ENCODE measurements at places on chromosomes 1 and 21.
A peak's percentile ranks its signal among the peaks of the same experiment; 100 is the strongest.

GRCh38 chr1:24226749-24227148 lies 39.7 kb upstream of the IFNLR1 start:
- no peak for DNase-seq

DNA sequence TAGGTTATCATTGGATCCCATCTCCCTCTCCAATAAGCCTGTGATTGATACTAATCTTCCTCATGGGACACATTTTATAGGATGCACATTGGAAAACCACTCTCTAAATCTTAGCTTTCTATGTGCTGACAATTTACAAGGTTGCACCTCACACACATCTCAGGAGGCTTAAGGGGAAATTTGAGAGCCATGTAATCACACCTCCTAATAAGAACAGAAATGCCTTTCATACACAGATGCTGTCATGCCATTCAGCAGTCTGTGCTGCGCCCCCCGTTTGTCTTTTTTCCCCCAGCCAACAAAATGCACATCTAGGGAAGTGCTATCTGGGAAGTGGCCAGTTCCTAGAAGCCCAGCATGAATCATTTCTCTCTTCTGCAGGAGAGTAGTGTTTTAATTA lies 154.5 kb downstream of the ST6GALNAC5 start:
- no peak for DNase-seq

- DNase-seq: no peak
Measured at GRCh38 chr21:17529648-17530047, 16.8 kb downstream of the CXADR start.

- peak; percentile 14 for DNase-seq
Measured at GRCh38 chr1:17198476-17199258, 6.3 kb upstream of the PADI1 start.

GRCh38 chr1:26363549-26364448 lies 8.8 kb downstream of the ZNF683 start:
- DNase-seq: peak; percentile 68

GRCh38 chr1:51100264-51100880 lies 1.7 kb upstream of the C1orf185 start:
- DNase-seq: no peak

- no peak for DNase-seq
Measured at GRCh38 chr1:176183618-176184017, 23.5 kb downstream of the COP1 start.

- DNase-seq: no peak
Measured at GRCh38 chr1:48031676-48032075, 34.5 kb upstream of the TRABD2B start.

GRCh38 chr1:222970040-222970439 lies 155.2 kb downstream of the DISP1 start:
- no peak for DNase-seq

DNA sequence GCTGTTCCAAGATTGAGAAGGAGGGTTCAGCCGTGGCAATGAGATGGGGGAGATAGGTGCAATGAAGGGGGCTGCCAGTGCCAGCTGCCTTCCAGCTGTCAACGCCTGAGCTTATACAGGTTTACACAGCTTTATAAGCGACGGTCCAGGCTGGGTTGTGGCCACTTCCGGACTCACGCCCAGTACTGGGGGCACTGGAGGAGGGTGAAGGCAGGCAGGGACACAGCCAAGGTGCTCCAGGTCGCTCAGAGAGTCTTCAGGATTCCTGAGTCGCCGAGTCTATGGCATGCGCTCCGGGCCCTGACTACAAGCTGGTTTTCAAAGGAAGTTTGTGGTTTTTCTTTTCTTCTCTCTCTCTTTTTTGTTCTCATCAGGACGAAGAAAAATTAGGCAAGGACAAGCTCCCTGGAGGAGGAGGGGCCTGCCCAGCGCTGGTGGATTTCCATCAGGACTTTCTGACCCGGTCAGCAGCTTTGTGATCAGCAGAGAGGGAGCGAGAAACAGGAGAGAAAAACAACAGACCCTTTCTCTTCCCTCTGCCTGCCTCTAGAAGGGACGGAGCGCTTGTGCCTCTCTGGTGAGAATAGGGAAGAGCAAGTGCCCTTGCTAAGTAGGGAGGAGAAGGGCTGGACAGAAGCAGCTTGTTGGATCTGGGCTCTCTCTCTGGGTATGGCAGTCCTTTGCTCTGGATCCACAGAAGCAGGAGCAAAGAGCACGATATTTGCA lies at the start of gene MINDY1:
TSS of gene MINDY1 (minus strand) at position 576 of the 726 bp plus-strand sequence. CDS start 4,285 bp downstream, outside the sequence.
- DNase-seq: peak; percentile 85

- no peak for DNase-seq
Measured at GRCh38 chr1:91529856-91530255, 29.2 kb downstream of the CDC7 start.

- DNase-seq: no peak
Measured at GRCh38 chr21:41169701-41170100, 1.7 kb downstream of the BACE2 start.

DNA sequence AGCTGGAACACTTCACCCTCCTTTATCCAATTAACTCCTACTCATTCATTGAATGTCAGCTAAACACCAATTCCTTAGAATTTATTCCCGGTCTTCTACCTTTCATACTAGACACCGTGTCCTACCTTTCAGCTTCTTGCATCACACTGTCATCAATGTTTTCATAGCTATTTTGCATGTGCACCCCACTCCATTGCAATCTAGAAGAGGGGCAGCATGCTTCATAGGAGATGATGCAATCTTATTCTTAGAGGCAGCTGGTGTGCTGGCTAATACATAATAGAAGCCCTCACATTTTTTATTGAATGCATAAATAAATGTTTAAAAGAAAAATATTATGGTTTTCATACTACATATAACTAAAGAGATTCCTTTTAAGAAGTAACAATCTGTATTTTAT lies 123.6 kb downstream of the DSCAM start:
- DNase-seq: no peak

DNA sequence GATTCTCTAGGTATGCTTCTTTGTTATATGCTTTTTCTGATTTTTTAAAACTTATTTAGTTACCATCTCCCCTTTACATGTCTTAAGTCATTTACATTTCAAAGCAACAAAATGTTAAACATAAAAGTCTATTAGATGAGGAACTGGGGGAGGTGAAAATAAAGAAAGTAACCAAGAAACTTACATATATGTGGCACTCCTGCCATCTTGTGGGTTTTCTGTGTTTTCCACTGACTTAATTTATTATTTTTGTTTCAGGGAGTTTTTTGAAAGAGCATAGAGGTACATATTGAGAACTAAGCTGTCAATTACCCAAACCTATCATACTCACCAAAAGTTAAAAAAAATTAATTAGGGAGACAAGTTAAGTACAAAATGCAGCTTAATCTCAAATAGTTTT lies 1531.1 kb downstream of the MRPL39 start:
- DNase-seq: no peak

GRCh38 chr1:94481473-94481933 lies 60.1 kb downstream of the F3 start:
- DNase-seq: peak; percentile 47

- peak; percentile 33 for DNase-seq
Measured at GRCh38 chr1:228293393-228293792, 85.5 kb downstream of the OBSCN start.

- DNase-seq: no peak
Measured at GRCh38 chr21:46226920-46227599, 1.5 kb downstream of the LSS start.

GRCh38 chr1:154324241-154324640 lies 1.1 kb upstream of the ATP8B2 start:
- DNase-seq: no peak

GRCh38 chr1:170290991-170291390 lies 145.2 kb downstream of the NTMT2 start:
- no peak for DNase-seq

GRCh38 chr1:107175102-107175909 lies 34.5 kb downstream of the NTNG1 start:
- no peak for DNase-seq

DNA sequence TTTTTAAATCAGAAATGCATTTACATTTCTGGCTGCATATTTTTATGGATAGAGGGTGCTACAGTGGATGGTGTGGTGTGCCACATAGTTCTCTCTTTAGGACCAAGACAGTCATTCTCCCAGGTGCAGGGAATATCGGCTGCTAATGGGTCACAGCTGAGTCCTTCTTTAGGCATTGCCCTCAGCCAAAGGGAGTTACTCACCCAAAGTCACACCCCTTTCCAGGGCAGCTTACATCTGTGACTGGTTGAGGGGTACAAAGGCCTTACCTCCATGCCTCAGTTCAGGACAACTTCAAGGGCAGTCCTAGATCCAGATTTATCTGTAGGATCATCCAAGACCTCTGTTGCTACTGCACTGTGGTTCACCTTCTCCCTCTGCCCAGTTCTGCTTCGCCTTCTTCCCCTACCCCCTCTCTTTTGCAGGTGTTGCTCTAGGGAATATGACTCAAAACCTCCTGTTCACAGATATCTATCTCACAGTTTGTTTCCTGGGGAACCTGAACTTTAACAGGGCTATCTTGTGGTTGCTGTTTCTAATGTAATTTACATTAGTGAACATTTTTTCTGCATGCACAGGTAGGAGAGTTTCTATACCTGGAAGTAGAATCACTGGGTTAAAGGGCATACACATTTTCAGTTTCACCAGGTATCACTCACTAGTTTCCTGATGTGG lies 413.9 kb downstream of the RPS6KC1 start:
- no peak for DNase-seq

GRCh38 chr1:43069461-43070050 lies 102.5 kb downstream of the EBNA1BP2 start:
- no peak for DNase-seq

DNA sequence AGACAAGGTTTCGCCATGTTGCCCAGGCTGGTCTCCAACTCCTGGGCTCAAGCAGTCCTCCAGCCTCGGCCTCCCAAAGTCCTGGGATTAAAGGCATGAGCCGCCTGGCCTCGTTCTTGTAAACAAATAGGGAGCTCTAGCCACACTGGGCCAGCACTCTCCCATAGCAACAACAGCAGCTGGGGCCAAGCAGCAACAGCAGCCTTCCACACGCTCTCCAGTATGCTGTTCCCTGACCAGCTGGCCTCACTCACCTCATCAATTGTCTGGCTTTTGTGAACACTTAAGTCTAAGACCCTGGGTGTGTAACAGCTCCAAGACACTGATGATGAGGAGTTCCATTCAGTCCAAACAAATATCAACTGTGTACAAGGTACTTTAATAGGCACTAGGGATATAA lies 16.9 kb upstream of the GLIS1 start:
- DNase-seq: no peak

DNA sequence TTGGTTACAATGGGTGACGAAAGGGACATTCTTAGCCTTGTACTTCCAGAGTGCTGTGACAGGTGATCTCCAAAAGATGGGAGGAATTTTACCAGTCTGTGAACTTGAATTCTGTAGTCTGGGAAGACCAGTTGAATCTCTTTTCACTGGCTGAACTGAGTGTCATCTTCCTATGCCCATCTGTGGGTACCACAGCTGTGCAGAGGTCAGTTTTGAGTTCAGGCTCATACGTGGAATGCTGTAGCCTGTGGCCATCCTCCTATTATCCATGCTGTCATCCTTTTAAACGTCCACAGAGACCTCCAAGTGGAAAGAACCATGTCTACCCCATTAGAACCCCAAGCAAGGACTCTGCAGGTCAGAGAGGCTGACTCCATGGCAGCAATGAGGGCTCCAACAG lies 32.1 kb downstream of the TMEM51 start:
- no peak for DNase-seq

DNA sequence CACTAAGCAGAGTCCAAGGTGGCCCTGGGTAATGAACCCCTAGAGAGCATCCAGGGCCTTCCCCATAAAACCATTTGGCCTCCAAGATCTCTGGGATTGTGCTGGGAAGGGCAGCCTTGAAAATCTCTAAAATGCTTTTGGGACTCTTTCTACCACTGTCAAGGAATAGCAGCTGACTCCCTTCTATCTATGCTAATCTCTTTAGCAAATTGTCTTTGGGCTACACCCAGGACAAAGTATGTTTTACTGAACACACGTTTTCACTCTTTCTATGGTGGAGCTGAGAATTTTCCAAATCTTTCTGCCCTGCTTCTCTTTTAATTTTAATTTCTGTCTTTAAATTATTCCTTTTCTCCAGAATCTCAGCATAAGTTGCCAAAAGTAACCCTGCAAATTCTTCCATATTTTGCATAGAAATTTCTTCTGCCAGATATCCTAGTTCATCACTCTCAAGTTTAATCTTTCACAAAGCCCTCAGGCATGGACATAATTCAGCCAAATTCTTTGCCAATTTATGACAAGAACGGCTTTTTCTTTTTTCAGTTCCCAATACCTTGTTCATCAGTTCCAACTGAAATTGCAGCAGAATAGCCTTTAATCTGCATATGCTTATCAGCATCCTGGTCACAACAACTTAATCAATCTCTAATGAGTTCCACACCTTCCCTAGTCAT lies 687.0 kb upstream of the ADGRL4 start:
- no peak for DNase-seq

GRCh38 chr21:34907461-34908418 lies 141.4 kb downstream of the RUNX1 start:
- no peak for DNase-seq

- no peak for DNase-seq
Measured at GRCh38 chr21:25079053-25079452, 528.2 kb downstream of the MRPL39 start.

DNA sequence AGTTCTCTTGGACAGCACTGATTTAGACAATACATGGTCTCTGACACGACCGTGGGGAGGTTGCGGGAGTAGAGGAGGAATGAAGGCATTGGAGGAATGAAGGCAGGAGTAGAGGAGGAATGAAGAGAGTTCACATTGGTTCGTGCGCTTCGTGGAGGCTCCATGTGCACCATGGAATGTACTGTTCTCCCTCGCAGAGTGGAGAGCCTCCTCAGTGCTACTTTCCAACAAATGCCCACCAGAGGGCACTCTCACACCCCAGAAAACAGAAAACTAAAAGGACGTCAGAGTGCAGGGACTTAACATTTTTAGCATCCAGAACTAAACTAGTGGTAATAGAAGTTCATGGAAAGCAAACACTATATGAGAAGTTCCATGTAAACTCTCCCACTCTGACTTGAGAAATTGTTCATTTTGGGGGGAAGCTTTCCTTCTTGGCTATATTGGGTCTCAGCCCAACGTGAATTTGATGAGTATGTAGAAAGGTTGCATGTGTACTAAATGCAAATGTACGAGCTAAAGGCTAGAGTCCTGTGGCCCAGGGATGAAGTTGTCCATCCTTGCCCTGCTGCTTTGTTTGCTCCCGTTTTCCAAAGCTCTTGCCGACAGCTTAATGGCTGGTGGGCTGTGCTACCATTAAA lies 211.6 kb downstream of the LMX1A start:
- peak; percentile 48 for DNase-seq

DNA sequence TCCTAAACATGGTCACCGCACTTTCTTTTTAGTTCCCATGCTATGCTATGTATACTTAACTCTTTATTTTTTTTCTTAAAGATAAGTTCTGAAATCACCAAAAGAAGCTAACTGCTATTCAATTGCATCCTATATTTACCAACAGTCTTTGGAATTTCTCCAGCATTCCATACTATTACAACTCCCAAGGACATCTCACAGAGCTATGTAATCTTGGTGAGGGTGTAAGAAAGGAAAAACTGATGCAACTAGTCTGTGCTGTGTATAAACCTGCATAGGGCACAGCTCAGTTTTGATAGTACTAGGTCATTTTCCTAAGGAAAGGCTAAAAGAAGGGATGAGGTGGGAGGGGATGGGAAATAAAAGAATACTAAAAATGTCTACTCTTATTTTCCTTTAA lies 78.0 kb downstream of the PTPN14 start:
- no peak for DNase-seq
